ENCODE measurements at places on chromosomes 2 and 18. TPM values are rescaled to one million over a fixed set of nuclear protein-coding genes. Genes with fewer than 3 reads are reported as not detected.

IL1RL2 gene
- total RNA-seq, result 0.07 TPM

ASB18 gene
- not detected for total RNA-seq

CHRNG gene
- not detected for total RNA-seq

SP140L gene
- 25.9 TPM for total RNA-seq

EN1 gene
- total RNA-seq, result not detected

RFTN2 gene
- 6.5 TPM for total RNA-seq

GREB1 gene
- total RNA-seq, result 0.13 TPM

ST6GAL2 gene
- total RNA-seq, result not detected

TLX2 gene
- total RNA-seq, result not detected

SS18 gene
- total RNA-seq, result 92.8 TPM

ZNG1B gene
- 37.1 TPM for total RNA-seq

CDH19 gene
- not detected for total RNA-seq

DIPK1C gene
- not detected for total RNA-seq

C2orf80 gene
- not detected for total RNA-seq

REG3A gene
- total RNA-seq, result not detected

RNF144A gene
- 11.0 TPM for total RNA-seq

BMP10 gene
- total RNA-seq, result not detected

SEMA4C gene
- total RNA-seq, result 18.4 TPM

DSG2 gene
- 0.07 TPM for total RNA-seq

CELF4 gene
- total RNA-seq, result not detected

ABCG8 gene
- not detected for total RNA-seq

SAG gene
- not detected for total RNA-seq

AOX1 gene
- total RNA-seq, result 8.6 TPM

NR4A2 gene
- 0.13 TPM for total RNA-seq

GALNT13 gene
- 4.2 TPM for total RNA-seq

LRRTM1 gene
- total RNA-seq, result not detected

TYMS gene
- total RNA-seq, result 81.0 TPM

SNORC gene
- 0.40 TPM for total RNA-seq

SERPINB12 gene
- total RNA-seq, result not detected

SERPINB13 gene
- 0.13 TPM for total RNA-seq

ACKR3 gene
- 14.8 TPM for total RNA-seq

POTEC gene
- total RNA-seq, result not detected

WDR54 gene
- 37.7 TPM for total RNA-seq

ABCG5 gene
- not detected for total RNA-seq

ZNF804A gene
- total RNA-seq, result under 0.01 TPM

All from thoracic aorta endothelial cell (primary cell).